ENCODE measurements at places on chromosomes 3 and 15.

- no peak for DNase-seq
These were observed 2.6 kb downstream of the ISLR2 start for GRCh38 chr15:74132681-74133651.

- DNase-seq, result no peak
These were observed 841 bp downstream of the EIF3J start for GRCh38 chr15:44537735-44538240.

GRCh38 chr3:149450281-149450680 lies 24.2 kb upstream of the TM4SF4 start:
- no peak for DNase-seq

- DNase-seq, result no peak
These were observed 17.5 kb upstream of the PLSCR1 start for GRCh38 chr3:146561879-146562278.

DNA sequence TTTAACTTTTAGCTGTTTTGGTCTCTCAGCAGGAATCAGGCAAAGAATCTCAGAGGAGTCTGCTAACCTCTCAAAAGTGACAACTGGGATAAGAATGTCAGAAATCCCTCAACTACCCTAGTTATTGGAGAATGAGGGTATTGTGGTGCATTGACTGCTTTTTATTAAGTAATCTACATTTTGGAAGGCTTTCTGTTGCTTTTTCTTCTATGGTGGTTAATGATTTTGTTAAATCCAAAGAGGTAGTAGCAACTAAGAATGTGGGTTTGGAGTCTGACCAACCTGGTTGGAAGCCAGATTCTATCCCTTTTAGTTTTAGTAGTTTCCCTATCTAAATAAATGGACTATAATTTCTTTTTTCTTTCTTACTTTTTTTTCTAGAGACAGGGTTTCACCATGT lies 94.7 kb upstream of the RNF7 start:
- DNase-seq, result no peak

DNA sequence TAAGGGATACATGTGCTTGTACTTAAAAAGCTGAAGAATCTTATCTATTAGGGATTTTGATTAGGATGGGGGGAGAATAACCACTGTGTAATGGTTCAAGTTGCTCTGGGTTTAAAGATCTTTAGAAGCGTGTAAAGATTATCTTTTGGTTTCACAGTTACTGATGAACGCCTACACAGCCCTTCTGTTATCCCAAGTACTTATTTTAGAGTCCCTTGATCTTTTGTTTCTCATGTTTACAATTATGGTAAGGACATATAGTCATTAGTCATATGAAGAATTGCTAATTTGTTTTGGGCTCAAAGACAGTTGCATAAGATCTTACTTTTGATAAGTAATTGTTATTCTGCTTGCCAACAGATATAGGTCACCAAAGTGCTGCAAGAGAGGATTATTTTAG lies 160.1 kb downstream of the PLCL2 start:
- DNase-seq, result no peak

- DNase-seq, result no peak
These were observed 7.0 kb downstream of the ROPN1 start for GRCh38 chr3:123984957-123985356.

DNA sequence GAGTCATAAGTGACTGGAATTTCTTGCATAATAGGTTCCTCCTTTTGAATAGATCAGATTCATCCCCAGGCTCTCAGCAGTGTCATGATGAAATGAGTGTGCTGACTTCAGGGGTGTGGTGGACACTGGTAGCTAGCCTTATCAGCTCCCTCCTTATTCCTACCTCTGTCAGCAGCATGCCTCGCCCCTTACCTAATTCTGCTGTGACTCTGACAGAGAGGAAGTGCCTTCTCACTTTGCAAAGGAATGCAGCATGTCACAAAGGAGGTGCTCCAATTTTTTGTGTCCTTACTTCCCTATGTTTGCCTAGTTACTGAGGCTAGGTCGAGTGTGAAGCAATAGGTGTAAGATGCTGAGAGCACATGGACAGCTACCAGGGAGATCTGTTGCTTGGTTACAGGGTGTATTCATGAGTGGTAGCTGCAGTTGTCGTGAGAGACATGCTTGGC lies 90.6 kb downstream of the TNFAIP8L3 start:
- DNase-seq, result no peak

DNA sequence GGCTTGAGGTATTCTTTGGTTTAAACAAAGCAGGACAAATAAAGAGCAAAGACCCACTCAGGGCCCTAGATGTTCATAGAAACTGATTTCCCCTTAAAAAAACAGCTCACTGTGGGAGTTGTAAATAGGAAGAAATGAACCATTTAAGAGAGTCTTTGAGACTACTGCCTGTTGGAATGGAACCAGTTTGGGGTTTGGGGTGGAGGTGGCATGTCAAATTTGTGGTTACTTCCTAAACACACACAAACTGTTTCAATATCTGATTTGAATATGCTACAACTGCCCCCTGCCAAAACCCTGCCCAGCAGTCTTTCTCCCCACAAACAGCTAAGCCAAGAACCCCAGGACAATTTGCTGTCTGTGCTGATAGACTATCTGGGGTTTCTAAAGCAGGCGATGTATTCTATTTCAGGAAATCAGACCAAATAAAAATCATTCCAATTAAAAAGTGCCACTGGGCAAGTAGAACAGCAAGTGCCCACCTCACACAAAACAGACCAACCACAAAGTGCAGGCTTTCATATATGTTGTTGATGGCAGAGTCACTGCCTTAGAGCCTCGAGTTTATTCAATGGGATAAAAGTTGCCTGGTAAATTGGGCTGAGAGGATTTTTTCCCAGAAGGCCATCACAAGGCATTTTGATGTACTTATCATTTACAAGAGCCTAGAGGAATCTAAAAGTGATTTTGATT lies 293.9 kb upstream of the PROK2 start:
- DNase-seq, result no peak

- peak; percentile 34 for DNase-seq
These were observed 63.7 kb upstream of the DAZL start for GRCh38 chr3:16668776-16669545.

DNA sequence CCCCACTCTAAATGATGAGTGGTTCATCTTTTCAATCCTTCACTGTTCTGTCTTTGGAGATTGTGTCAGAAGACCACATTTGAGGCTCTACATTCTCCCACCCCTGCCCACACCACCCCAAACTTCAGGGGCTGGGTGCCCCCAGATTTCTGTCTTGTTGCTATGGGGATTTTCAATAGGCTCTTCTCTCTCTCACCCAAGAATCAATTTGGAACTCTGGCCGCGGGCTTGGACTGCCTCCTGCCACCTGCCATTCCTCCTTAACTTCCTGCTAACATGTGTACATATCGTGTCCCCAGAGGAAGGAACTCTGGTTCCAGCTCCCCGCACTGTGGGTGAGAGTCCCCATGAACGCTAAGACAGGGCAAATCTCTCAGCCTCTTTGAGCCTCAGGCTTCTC lies 67.4 kb upstream of the LARS2 start:
- no peak for DNase-seq

GRCh38 chr3:134370611-134371531 lies 3.4 kb downstream of the AMOTL2 start:
- no peak for DNase-seq

- DNase-seq, result no peak
These were observed 19.8 kb upstream of the NUDT16 start for GRCh38 chr3:131361464-131362421.

GRCh38 chr3:53646723-53647122 lies 152.3 kb downstream of the CACNA1D start:
- no peak for DNase-seq

DNA sequence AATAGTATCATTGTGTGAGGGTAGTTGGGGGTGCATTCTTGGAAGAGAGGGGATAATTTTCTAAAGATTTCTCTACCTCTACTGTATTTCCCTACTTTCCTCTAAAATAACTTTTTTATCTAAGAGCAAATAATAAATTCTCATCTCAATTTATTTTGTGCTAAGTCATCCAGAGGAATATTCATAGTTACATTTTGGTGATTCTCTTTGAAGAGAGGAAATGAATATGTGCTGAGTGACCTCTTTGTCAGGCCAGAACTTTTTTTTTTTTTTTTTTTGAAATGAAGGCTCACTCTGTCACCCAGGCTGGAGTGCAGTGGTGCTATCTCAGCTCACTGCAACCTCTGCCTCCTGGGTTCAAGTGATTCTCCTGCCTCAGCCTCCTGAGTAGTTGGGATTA lies 15.1 kb upstream of the CCDC80 start:
- no peak for DNase-seq

GRCh38 chr3:170307671-170308405 lies 49.7 kb upstream of the SKIL start:
- DNase-seq, result no peak

DNA sequence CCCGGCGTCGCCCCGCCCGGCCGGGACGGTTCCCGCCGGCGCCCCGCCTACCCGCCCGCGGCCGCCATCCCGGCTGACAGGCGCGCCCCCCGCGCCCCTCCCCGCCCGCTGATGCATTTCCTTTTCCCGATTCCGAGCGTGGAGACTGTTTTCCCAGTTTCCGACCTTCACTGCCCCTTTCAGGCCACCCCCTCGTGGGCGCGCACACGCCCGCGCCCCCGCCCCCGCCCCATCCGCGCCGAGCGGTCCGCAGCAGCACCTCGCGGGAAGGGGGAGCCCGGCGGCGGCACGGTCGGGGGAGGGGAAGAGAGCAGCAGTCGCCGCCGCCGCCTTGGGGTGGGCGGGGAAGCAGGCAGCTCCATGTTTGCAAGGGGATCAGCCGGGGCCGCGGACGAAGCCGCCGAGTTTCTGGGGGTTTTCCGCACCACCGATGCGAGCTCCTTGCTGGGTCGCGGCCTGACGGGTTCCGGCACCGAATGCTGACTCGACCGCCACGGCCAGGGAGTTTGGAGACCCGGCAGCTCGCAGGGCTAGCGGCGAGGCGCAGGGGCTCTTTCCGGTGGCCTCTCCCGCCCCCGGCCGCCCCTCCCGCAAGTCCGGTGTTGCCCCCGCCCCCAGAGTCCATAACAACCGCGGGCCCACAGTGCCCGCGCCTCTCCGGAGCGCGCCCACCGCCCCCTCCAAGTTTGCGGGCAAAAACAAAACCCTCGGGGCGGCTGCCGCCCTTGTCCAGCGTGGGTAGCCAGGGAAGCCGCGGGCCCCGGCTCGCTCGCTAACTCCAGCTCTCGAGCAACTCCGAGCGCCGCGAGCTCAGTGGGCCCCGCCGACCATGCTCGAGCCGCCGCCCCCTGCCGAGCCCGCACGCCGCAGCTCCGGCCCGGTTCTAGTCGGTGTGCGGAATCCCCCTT lies 3.2 kb upstream of the SIN3A start:
- DNase-seq, result no peak

DNA sequence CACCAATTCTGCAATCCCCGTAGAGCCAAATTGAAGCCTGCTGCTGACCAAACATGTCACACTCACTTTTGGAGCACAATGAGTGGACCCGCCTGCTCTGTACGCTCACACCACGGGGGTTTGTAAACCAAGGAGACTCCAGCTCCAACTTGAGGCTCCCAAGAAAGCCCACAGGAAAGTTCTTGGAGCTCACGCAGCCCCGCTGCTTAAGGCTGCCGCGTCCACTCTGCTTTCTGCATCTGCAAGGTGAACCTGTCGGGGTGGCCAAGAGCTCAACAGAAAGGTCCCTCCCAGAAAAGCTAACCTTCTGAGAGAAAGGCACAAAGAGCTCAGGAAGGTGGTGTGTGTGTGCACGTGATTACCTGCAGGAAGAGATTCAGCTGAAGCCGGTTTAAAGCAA lies 94.9 kb downstream of the PCSK6 start:
- no peak for DNase-seq

All from NCI-H446 treated with DMSO at 0.1 percent for 48 hours (cell line).